Stimulated activated CD4-positive, alpha-beta T cell treated with anti-CD3 and anti-CD28 coated beads, Interleukin-1b, Interleukin-23, amount 100 ng/mL, for 48 hours (primary cell): ENCODE measurements at places on chromosomes 13 and 19.

DNA sequence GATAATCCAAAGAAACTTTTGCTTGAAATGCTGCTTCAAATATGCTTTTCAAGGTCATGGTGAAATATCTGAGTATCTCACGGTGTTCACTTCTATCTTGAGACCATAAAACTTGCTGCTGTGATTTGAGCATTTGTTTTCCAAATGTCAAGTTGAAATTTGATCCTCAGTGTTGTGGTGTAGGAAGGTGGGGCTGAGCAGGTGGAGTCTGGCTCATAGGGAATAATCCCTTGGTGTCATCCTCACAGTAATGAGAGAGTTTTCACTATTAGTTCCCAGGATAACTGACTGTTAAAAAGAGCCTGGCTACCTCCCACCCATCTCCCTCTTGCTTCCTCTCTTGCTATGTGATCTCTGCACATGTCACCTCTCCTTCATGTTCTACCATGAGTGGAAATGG lies 858.0 kb upstream of the SLITRK5 start:
- no peak for DNase-seq

DNA sequence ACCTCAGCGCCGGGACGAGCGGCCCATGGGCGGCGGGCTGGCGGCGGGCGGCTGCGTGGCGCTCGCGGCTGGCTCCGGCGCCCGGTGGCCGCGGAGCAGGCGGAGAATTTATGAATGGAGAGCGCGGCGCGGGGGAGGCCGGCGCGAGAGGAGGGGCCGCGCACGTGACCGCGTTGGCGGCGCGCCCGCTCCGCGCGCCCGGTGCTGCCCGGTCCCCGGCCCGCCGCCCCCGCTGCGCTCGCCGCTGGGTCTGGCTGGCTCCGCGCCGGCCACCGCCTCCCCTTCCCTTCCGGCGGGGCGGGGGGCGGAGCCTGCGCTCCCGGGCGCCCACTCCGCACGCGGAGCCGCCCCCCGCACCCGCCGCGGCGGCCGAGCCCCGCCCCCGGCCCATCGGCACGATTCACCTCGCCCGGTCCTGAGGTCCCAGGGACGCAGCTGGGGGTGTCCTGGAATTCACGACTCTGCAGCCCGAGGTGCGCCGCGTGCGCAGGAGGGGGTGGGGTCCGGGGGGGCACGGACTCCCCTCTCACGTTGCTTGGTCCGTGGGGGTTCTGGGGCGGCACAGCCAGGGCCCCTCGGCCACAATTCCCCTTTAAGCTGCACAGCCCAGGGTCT lies at the start of gene CBARP:
Gene CBARP (minus strand): TSS at position 252 of the 615 bp plus-strand sequence. CDS start 1,905 bp downstream, outside the sequence.
- DNase-seq = no peak

DNA sequence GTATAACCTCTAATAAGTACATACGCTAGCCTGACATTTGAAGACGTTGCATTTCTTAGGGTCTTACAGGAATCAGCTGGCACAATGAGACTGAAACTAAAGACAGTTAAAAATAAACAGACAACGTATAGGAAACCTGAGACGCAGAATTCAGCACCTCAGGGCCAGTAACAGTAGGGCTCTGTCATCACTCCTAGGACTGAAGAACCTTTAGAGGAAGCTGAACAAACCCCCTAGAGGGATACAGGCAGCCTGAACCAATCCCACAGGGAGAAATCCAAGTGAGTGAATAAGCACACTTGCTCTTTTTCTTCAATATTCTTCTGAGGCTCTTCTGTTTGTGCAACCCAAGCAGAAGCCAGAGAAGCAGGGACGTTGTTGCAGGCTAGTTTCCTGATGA lies 53.9 kb upstream of the KLHL1 start:
- no peak for DNase-seq

DNA sequence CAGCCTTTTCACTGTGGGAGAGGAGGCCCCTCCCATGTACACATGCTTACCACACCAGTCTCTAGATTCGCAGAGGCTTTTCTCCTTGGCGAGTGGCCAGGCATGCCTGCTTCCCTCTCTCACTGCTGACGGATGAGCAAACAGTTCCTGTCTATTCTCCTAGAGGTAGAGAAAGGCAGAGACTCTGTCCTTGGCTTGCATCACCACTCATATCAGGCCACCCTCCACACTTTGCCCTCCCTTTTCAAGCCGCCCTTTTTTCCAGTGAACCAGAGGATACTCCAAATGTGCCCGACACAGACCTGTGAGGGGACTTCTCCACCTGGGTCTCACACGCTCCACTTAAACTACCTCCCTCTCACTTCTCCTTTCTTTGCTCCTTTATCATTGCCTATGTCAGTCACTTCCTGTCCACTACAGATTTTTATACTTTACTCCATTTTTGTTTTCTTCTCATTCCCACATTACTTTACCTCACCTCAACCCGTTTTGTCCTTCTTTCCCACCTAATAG lies 284.6 kb downstream of the DNAJC15 start:
- DNase-seq = no peak

DNA sequence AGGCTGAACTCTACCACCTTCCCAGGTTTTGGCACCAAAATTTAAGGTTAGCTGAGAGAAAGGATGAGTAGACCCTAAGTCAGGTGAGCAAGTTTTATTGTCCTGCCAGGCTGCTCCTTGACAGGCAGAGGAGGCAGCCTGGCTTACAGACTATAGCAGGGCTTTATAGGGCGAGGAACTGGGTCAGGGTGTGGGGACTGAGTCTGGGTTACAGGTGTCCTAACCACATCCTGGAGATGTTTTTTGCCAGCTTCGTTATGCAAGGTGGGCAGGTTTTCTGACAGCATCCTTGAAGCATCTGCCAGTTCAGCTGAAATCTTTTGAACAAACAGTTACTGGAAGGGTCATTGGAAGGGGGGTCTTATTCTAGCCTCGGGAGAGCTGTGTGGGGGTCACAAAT lies 905.7 kb upstream of the SLITRK5 start:
- no peak for DNase-seq

- no peak for DNase-seq
Measured at GRCh38 chr13:109208522-109208921, 577.9 kb downstream of the IRS2 start.

- DNase-seq = no peak
Measured at GRCh38 chr19:13024126-13024950, 29.1 kb downstream of the NFIX start.

DNA sequence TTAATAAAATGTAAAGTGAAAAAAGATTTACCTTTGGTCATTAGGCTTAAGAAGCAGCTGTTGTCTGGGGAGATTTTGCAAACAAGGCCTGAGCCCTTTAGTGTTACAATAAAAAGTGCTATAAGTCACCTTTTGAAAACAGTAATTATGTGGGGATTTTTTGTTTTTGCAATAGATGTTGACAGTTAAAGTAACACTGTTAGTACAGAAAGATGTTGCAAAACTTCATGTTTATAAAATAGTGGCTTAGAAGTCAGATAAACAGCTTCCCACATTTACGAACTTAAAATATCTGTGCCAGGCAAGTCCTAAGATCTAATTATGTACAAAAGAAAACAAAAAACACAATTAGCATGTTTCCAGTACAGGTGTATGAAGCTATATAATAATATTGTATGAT lies 138.0 kb upstream of the IRS2 start:
- DNase-seq = no peak

- DNase-seq = no peak
Measured at GRCh38 chr13:77817521-77817920, 101.1 kb downstream of the EDNRB start.

DNA sequence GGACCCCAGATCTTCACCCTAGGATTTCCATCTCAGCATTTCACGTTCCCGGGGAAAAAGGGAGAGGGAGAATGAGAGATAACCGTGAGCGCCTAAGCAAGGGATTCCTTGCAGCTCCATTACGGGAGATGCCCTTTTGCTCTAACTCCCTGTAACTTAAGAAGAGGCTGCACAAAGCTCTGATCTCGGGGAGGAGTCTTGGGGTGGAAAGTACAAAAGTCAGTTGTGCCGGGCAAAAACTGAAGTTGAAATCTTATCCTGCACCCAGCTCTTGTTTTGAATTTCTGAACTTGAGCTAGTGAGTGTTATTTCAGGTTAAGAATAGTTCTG lies 256.4 kb upstream of the SOX21 start:
- DNase-seq = no peak

GRCh38 chr19:18131841-18132596 lies 20.9 kb upstream of the PIK3R2 start:
- no peak for DNase-seq

DNA sequence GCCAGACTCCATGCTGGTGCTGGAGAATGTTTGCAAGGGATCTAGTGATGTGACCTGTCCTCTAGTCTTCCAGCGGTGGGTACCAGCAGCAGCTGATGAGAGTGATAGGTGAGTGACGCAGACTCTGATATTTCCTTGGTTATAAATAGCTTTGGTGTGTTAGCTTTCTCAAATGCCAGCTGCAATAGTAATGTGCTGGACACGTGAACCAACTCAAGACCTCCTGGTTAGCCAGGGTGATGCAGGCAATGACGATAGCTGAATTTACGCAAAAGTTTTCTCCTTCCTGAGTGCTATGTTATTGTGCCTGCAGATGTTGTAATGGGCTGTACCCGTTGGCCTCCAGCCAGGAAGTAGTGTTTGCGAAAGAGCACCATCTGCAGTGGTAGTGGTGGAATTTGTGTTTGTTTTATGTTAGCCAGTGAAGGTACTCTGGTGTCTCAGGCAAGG lies 129.5 kb downstream of the CYSLTR2 start:
- DNase-seq = no peak

DNA sequence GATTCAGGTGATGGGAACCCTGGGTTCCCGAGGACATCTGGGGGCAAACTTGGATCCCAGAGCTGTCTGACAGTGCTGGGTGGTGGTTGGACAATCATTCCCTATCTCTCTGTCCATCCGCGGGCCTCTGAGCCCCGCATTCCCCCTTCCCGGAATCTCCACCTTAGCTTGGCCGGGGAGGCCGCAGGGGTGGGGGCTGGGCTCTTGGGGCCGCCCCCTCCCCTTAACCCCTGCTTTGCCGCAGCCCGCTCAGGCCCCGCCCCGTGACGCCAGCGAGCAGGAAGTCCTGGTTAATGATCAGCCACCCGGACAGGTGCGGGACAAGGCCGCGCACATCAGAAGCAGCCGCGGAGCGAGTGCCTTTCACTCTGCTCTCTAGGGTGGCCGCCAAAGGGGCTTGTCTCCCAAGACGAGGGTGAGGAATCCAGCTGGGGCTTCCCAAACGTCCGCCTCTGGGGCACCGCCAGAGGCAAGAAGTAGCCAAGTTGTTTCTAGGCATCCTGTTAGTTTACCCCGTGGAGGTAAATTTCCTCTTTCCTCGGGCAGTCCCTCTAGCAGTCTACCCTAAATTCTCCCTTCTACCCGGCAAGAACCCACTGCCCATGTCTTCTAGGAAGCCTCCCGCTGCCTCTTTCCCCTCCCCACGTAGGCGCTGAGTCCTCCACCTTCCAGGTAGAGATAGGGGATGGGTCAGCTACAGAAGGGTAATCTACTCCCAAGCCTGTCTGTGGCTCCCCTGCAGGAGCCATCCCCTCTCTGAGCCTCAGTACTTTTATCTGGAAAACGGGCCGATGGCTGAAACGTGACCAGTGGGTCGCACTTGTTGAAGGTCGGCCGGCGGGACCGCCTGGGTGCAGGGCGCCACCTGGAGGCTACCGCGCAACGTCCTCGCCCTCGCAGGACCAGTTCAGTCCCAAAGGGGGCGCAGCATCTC lies 3.0 kb downstream of the IRF2BP1 start:
- peak; percentile 83 for DNase-seq

GRCh38 chr19:32924200-32924599 lies 47.6 kb downstream of the CEP89 start:
- DNase-seq = no peak

DNA sequence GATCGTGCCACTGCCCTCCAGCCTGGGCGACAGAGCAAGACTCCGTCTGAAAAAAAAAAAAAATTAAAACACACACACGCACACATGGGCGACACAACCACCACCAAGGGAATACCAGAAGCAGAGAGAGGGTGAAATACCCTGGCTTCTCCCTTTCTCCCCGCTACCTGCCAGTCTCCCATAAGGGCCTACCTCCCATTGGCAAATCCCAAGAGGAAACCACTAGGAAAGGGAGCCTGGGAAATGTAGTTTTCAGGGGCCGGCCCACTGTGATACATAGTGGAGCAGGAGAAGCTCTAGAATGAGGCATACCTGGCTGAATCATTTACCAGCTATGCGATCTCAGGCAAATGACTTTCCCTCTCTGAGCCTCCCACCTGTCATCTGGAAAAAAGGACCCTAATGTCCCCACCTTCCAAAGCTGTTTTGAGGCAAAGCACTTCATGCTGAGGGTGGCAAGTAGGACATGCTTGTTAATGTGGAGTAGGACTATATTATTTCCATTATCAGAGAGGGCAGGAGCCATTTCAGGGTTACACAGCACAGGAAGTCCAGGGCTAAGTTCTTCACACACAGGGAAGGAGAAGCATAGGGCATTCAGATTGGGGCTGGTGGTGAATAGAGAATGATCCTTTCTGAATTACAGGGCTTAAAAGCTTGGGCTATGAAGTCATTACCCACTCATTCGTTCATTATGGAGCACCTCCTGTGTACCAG lies 14.3 kb upstream of the HNRNPUL1 start:
- no peak for DNase-seq

DNA sequence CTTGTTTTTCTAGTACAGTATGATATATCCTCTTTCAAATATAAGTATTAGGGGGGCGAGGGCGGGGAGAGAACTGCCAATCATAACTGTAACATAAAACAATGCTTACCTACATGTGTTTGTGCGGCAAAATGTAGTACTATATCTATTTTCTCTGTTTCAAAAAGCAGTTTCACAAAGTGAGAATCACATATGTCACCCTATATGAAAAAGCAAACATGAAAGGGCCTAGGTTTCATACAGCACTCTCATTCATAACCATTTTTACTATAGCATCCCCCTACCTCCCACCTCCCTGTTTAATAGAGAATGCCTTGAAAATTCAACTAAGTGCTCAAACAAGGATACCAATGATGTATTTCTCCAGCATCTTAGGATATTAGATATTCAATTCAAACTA lies 5.2 kb downstream of the TGDS start:
- no peak for DNase-seq

DNA sequence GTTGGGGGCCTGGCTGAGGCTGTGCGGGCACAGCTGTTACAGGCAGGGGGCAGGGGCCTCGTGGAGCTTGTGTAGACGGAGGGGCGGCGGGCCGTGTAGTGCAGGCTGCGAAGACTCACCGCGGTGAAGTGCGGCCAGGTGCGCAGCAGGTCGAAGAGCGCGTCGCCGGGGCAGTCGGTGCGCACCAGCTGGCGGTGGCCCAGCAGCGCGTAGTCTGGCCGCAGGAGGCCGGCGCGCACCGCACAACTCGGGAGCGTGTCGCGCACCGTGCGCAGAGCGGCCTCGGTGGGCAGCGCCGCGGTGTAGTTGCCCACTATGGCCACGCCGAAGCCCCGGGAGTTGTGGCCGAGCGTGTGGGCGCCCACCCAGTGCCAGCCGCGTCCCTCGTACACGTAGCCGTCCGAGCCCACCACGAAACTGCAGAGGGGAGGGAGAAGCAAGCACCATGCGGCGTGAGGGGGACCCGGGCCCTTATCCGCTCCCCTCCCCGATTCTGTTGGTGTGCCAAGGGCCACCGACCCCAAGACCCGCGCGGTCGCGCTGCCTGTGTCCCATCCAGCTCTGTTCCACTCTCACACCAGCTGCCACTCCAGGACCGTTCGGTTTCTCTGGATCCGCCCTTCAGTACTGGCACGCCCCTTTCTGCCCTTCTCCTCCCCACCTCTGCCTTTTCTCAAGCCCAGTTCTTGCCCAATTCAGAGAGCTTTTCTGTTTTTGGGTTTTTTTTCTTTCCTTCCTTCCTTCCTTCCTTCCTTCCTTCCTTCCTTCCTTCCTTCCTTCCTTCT lies 5.4 kb upstream of the RASAL3 start:
- DNase-seq = no peak
